ENCODE measurements at places on chromosomes 2 and 18. TPM values are rescaled to one million over a fixed set of nuclear protein-coding genes. Genes with fewer than 3 reads are reported as not detected.

BOD1L2 gene
- total RNA-seq, result not detected

GLI2 gene
- 36.3 TPM for total RNA-seq

PAIP2B gene
- total RNA-seq, result 20.3 TPM

UCN gene
- total RNA-seq, result 1.5 TPM

FAM124B gene
- total RNA-seq, result 1.1 TPM

ZNF532 gene
- total RNA-seq, result 101 TPM

MGAT4A gene
- total RNA-seq, result 8.9 TPM

G6PC2 gene
- total RNA-seq, result not detected

ZNF396 gene
- total RNA-seq, result 2.9 TPM

REG1B gene
- total RNA-seq, result not detected

PLCD4 gene
- total RNA-seq, result 1.5 TPM

ZNF407 gene
- 19.7 TPM for total RNA-seq

DNA sequence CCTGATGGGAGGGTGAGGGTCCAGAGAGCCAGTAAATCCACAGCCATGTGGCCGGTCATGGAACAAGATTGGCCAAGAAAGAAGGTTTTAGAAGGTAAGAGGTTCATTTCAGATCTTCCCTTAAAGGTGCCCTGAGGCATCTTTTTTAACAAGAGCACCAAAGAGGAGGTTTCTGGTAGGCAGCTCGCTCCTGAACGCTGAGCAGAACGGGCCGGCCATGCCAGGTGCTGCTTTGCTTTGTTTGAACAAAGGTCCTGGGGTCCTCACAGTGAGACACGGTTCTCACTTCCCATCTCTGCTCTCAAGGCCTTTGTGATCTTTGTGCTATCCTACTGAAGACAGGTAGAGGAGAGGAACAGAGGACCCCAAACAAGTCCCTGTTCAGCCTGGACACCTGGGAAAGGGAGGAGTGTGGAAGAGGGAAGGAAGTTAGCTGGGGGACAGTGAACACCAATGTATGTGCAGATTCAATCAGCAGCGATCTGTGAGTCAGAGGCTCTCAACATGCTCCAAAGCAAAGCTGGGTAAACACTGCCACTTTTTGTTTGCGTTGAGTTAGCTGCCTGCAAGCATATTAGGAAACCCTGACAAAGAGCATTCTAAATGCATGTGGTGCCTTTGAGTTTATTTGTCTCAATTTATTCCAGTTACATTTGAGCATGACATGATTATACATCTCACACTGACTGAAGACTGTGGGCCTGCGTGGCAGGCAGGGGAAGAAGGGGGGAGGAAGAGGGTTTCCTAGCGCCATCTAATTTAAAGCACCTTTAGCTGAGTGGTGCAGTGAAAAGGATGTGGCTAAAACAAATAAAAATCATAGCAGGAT lies 102.4 kb downstream of the ASB1 start:
- H3K4me3 ChIP-seq, result no peak overlapping the region
- H3K27me3 ChIP-seq, result no peaks in the 10 kb centered on the region
- DNase-seq, result no peak
- no peak overlapping the region for H3K27ac ChIP-seq

GRCh38 chr2:217691516-217691915 lies 311.3 kb downstream of the TNS1 start:
- no peak overlapping the region for H3K27ac ChIP-seq
- no peak overlapping the region for H3K4me3 ChIP-seq
- DNase-seq, result no peak
- no peaks in the 10 kb centered on the region for H3K27me3 ChIP-seq
- no peaks in the 10 kb centered on the region for H3K36me3 ChIP-seq

- DNase-seq, result no peak
- H3K4me3 ChIP-seq, result no peak overlapping the region
- no peak overlapping the region for H3K27ac ChIP-seq
- no peaks in the 10 kb centered on the region for H3K36me3 ChIP-seq
These were observed 39.7 kb upstream of the MMADHC start for GRCh38 chr2:149627111-149627801.

DNA sequence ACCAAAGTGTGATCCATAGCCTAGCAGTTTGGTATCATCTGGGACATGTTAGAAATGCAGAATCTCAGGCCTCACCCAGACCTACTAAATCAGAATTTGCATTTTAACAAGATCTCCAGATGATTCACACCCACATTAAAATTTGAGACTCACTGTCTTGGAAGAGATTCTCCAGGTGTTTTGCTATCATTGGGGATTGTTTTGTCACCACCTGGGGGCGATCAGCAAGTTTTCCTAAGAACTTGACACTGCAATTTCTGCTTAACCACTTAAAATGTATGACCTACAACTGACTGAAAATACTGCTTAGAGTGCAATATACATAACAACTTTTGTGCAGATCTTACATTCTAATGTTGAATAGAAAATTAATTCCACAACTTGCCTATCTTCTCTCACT lies 18.9 kb upstream of the ITGA4 start:
- no peaks in the 10 kb centered on the region for H3K27me3 ChIP-seq
- H3K4me3 ChIP-seq, result no peak overlapping the region
- DNase-seq, result no peak
- H3K4me1 ChIP-seq, result no peaks in the 10 kb centered on the region

GRCh38 chr2:31558401-31559295 lies 22.1 kb downstream of the SRD5A2 start:
- H3K4me1 ChIP-seq, result no peaks in the 10 kb centered on the region
- H3K4me3 ChIP-seq, result no peak overlapping the region
- no peak for DNase-seq
- H3K36me3 ChIP-seq, result no peaks in the 10 kb centered on the region
- no peaks in the 10 kb centered on the region for H3K27me3 ChIP-seq

DNA sequence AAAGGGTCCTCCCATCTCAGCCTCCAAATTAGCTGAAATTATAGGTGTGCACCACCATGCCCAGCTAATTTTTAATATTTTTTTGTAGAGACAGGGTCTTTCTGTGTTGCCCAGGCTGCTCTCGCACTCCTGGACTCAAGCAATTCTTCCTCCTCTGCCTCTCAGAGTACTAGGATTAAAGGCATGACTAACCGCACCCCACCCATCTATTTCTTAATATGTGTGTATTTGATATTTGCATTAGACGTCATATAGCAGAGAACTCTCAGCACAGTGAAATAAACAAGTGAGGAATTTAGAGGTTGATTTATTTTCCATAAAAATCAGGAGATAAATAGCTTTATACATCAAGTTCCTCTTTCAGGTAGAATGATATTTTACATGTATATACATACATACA lies 213.5 kb downstream of the FSIP2 start:
- DNase-seq, result no peak
- no peak overlapping the region for H3K4me3 ChIP-seq
- no peak overlapping the region for H3K27ac ChIP-seq
- H3K36me3 ChIP-seq, result no peaks in the 10 kb centered on the region
- no peaks in the 10 kb centered on the region for H3K27me3 ChIP-seq
- no peaks in the 10 kb centered on the region for H3K4me1 ChIP-seq

GRCh38 chr2:56130463-56131070 lies 53.2 kb upstream of the CCDC85A start:
- H3K27ac ChIP-seq, result no peak overlapping the region
- DNase-seq, result no peak
- no peaks in the 10 kb centered on the region for H3K27me3 ChIP-seq
- H3K36me3 ChIP-seq, result no peaks in the 10 kb centered on the region
- no peaks in the 10 kb centered on the region for H3K4me1 ChIP-seq

GRCh38 chr2:192669505-192670091 lies 474.9 kb upstream of the TMEFF2 start:
- H3K4me1 ChIP-seq, result no peaks in the 10 kb centered on the region
- no peak overlapping the region for H3K4me3 ChIP-seq
- DNase-seq, result no peak
- H3K27me3 ChIP-seq, result no peaks in the 10 kb centered on the region
- no peaks in the 10 kb centered on the region for H3K36me3 ChIP-seq

GRCh38 chr18:6509417-6509816 lies 94.7 kb upstream of the L3MBTL4 start:
- H3K4me1 ChIP-seq, result peaks cover 2% of the 10 kb centered on the region
- H3K36me3 ChIP-seq, result no peaks in the 10 kb centered on the region
- H3K4me3 ChIP-seq, result no peak overlapping the region

GRCh38 chr18:31616586-31616985 lies 24.9 kb downstream of the TTR start:
- no peak overlapping the region for H3K4me3 ChIP-seq
- H3K36me3 ChIP-seq, result no peaks in the 10 kb centered on the region
- no peaks in the 10 kb centered on the region for H3K27me3 ChIP-seq
- H3K4me1 ChIP-seq, result no peaks in the 10 kb centered on the region

- DNase-seq, result no peak
- no peak overlapping the region for H3K27ac ChIP-seq
- H3K4me3 ChIP-seq, result no peak overlapping the region
- no peaks in the 10 kb centered on the region for H3K27me3 ChIP-seq
- H3K4me1 ChIP-seq, result peaks cover 4% of the 10 kb centered on the region
These were observed 179.0 kb downstream of the FAM210A start for GRCh38 chr18:13547347-13547746.

DNA sequence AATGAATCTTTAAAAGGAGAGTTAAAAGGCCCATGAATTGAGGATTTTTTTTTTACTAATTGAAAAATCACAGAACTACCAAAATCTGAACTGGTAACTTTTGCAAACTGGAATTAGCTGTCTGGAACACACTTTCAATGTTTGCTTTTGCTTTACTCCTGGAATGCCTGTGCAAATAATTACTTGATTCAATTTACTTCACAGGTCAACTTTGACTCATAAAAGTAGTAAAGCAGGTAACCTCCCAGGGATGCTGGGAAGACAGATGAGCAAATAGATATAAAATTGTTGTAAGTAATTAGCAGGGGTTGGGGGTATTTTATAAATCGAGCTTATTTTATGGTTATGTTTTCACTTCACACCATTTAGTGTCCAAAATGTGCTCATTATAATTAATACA lies 398.3 kb upstream of the HNRNPA3 start:
- no peak for DNase-seq
- H3K4me3 ChIP-seq, result no peak overlapping the region
- H3K27me3 ChIP-seq, result no peaks in the 10 kb centered on the region

GRCh38 chr2:11819235-11819729 lies 72.8 kb downstream of the LPIN1 start:
- no peak overlapping the region for H3K4me3 ChIP-seq
- no peaks in the 10 kb centered on the region for H3K4me1 ChIP-seq
- DNase-seq, result no peak
- no peaks in the 10 kb centered on the region for H3K27me3 ChIP-seq

DNA sequence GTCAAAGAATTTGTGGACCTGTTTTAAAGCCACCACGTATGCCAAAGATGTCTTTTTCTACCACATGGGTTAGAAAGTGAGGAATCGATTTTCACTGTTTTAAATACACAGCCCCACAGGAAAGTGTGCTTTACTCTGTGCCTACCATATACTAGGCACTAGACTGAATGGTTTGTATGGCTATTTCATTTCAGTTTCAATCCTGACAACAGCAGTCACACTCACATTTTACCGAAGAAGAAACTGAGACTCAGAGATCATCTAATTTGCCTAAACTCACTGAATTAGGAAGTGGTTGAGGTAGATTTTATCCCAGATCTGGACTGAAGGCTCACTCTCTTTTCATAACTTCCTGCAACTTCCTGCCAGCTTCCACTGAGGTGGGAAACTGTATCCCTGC lies 176.4 kb downstream of the ALK start:
- H3K27me3 ChIP-seq, result no peaks in the 10 kb centered on the region
- H3K36me3 ChIP-seq, result no peaks in the 10 kb centered on the region
- H3K27ac ChIP-seq, result no peak overlapping the region
- no peaks in the 10 kb centered on the region for H3K4me1 ChIP-seq

GRCh38 chr2:47196499-47196898 lies 41.4 kb upstream of the STPG4 start:
- no peaks in the 10 kb centered on the region for H3K27me3 ChIP-seq
- DNase-seq, result no peak
- no peak overlapping the region for H3K27ac ChIP-seq

GRCh38 chr2:137638932-137639331 lies 325.3 kb upstream of the HNMT start:
- H3K27ac ChIP-seq, result no peak overlapping the region
- DNase-seq, result no peak
- H3K36me3 ChIP-seq, result no peaks in the 10 kb centered on the region
- H3K4me1 ChIP-seq, result no peaks in the 10 kb centered on the region
- H3K27me3 ChIP-seq, result no peaks in the 10 kb centered on the region

Data from ovary (tissue), 10 donors.